Stimulated activated CD4-positive, alpha-beta T cell treated with anti-CD3 and anti-CD28 coated beads, TNF-alpha, amount 100 ng/mL, for 1 hour (primary cell): ENCODE measurements at places on chromosomes 5 and 9.

DNA sequence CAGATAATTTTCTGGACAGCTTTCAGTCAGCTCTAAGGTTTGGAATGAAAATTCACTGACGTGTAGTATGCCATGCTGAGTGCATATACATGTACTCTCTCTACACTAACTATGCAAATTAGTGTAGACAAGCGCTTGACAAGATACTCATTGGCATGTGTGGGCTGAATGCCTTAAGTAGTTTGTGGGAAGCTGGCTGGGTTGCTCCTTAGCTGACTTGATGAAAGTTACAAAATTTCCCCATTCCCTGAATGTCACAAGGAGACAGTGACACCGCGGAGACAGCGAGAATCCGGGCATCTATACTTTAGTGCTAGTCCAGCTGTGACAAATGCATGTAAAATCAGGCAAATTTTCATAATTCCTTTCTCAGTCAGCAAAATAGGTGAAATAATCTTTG, 51.6 kb upstream of the C5orf46 start:
- DNase-seq = no peak

DNA sequence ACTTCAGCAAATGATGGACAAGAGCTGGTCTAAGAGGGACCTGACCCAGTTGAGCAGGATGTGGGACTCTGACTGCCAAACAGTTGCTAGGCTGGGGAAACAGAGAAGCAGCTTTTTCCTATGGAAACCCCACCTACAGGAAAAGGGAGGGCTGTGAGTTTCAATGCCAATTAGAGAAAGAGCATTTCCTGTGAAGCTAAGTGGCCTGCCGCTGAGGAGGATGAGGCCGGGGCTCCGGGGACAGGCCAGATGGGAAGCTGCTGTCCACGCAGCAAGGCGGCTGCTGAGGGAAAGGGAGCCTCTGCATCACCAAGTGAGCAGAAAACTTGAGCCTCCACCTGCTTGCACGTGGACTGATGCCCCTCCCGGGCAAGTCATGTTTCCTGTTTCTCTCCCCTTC, at the start of gene PCDH12:
Gene PCDH12 (minus strand): TSS at position 90 of the 400 bp plus-strand sequence. CDS start 351 bp downstream, outside the sequence.
- DNase-seq = no peak

GRCh38 chr5:5784101-5784500, 361.6 kb downstream of the ICE1 start:
- DNase-seq = no peak

GRCh38 chr9:123090956-123091355, 57.5 kb downstream of the GPR21 start:
- DNase-seq = no peak

- no peak for DNase-seq
Measured at GRCh38 chr9:122226142-122226757, 2.5 kb downstream of the LHX6 start.

DNA sequence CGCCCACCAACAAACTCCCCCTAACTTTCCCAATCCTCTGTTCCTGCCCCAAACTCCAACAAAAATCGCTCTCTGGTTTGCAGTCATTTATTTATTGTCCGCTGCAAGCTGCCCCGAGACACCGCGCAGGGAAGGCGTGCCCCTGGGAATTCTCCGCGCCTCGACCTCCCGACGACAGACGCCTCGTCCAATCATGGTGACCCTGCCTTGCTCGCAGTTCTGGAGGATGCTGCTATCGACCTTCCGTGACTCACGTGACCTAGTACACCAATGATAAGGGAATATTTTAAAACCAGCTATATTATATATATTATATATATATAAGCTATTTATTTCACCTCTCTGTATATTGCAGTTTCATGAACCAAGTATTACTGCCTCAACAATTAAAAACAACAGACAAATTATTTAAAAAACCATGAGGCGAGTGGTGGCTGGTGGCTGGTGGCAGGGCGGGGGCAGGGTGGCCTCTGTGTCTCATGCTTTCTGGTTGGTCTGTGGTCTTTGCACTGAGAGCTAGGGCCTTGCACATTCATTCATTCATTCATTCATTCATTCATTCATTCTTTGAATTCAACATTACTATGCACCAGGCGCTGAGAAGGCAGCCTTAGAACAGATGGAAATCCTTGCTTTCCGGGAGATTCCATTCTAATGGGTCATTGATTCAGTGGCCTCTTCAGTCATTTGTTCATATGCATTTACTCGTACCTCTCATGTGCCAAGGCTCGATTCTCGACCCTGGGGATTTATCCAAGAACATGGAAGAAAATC, 37.9 kb downstream of the FGF18 start:
- DNase-seq = no peak

GRCh38 chr5:122311497-122311960, 508 bp upstream of the SNCAIP start:
- no peak for DNase-seq

- no peak for DNase-seq
Measured at GRCh38 chr9:133477992-133478850, 678 bp downstream of the SLC2A6 start.

GRCh38 chr5:64201996-64202395, 36.4 kb downstream of the RNF180 start:
- no peak for DNase-seq

- DNase-seq = no peak
Measured at GRCh38 chr9:37574241-37574721, 1.9 kb downstream of the FBXO10 start.

DNA sequence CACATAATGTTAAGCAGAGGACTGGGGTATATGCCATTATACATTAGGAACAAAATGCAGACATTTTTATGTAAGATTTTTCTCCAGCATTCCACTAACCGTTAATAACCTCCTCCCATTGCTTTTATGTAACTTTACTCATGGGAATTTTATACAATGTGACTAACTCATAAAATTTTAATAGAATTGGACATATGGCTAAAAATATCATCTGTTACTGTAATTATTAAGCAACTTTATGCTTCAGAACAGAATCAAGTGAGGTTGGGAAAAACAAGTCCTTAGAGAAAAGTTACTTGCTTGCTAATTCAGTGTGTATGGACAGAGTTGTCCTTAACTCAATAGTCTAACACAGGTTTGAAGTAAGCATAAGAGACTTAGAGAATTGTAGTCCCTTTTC, 54.8 kb upstream of the PCSK1 start:
- no peak for DNase-seq

GRCh38 chr5:39650008-39650762, 225.4 kb upstream of the DAB2 start:
- DNase-seq = no peak

DNA sequence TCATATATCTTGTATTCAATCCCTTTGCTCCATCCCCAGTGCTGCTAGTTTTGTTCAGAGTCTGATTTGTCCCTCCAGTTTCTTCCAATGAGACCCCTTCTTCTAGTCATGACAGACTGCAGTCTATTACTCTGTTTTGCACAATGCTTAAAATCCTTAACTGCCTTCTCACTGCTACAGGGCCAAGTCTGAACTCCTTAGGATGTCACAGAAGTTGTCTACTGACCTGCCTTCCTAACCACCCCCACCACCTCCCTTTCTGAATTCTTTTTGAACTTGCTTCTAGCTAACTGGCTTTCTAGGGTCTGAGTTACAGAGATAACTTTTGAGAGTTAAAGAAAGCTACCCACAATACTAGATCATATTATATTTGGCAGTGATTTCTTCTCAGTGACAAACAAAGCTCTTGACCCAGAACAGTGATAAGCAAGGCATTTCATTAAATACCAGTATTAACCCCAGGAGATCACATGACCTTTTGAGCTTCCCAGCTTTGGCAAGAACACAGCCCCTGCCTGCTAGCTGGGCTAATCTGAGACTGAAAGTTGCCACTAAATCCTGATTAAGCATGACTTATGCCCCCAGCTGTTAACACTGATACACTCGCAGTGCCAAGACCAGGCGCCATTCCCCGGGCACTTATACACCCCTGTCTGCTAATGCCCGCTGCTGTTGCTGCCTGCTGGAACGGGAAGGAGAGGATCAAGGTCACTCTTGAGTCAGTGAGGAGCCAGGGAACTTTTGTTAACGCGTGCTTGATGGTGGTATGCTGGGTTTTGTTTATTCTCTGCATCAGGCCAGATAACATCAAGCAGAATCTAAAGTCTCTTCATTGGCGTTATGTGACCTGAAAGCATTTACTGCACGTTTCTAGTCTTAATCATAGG, 36.4 kb upstream of the ADAMTSL1 start:
- DNase-seq = no peak

DNA sequence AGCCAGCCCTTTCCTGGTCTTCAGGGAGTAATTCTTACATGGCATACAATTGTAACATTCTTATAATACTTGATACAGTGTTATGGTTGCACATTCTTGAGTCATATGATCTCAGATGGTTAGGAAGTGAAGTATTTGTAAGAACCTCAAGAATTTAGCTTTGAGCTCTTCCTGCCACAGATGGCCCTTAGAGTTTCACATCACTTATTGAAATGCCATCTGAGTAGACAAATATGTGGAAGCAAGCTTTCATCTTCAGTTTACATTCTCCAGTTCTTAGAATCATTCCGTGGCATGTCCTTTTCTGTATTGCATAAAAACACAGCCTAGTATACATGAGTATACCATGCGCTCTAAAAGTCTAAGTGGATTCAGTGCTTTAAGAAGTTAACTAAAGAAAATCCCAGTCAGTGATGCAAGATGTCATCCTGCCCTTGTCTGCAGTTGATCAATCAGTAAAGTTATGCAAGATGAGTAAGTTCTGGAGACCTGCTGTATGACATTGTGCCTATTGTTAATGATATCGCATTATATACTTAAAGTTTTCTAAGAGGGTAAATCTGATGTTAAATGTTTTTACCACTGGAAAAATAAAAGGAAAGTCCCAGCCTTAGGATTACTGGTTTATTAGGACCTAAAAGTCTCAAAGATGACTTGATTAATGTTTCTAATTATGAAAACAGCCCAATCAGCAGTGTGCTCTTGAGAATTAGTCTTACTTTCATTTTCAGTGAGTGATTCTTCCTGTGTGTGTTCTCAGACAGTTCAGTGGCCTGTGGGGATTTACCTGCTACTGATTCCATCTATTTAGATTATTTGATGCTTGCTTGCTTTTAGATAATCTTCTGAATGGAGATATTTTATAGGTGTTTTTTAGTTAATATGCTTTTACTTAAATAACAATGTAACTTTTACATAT, 29.4 kb downstream of the RHOBTB3 start:
- no peak for DNase-seq

DNA sequence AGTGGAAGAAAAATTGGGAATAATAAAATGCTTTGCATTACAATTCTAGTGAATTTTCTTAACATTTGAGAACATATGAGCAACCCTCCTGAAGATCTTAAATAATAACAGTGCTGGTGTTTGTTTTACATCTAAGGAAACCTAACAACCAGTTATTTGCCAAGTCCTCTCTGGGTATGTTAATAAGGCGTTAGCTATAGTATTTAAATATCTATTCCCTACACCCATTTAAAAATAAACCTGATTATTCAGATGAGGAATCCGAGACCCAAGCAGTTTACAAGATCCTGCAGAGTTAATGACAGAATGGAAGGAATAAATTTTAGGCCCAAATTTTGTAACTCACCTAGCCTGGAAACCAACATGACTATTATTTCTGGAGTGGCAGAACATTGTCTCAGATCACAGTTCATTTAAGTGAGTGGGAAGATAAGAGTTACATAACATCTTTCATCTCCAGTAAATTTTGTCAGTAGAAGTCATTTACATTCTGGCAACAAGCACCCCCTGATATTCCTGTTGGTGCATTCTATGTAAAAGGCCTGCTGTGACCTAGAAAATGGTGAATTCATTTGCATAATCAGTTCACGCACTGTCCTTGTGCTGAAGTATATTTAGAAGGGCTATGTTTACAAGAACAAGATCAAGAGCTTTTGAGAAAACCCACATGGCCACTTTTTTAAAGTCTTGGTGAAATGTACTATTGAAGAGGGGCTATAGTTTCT, 148.2 kb downstream of the COX7C start:
- DNase-seq = no peak

DNA sequence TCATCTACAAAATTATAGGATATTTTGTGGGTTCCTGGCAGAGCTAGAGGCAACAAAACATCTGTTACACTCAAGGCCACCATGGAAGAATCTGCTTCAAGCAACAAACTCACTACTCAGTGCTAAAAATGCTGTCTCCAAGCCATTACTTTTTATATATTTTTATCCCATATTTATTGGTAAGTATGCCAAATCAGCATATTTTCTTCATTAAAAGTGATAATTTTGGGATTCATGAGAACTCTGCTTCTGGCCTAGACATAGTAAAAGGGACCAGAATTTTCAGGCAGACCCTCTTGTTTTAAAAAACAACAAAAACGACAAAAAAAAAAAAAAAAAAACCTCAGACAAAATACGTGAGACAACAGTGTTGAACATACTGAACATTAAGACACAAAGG, 236.0 kb downstream of the EDIL3 start:
- DNase-seq = no peak

- DNase-seq = no peak
Measured at GRCh38 chr5:157359356-157360055, 93.6 kb downstream of the CYFIP2 start.

DNA sequence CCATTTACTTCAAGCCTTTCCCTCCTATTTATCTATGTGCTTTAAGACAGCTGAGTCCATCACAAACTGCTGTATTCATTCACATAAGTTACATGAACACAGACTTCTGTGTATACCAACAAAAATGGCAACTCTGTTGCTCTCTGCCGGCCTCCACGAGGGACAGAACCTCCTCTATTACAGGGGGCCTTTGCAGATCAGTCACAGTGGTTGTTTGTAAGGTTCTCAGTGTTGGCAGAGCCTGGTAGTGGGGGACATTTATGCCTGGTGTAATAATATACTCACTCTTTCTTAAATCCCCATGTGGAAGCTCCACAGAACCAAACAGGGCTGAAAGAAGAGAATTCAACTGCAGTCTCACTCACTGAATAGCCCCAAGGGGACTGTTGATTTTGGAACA, 76.5 kb downstream of the SLC1A1 start:
- DNase-seq = no peak

- no peak for DNase-seq
Measured at GRCh38 chr5:171946000-171946781, 60.2 kb downstream of the FBXW11 start.

DNA sequence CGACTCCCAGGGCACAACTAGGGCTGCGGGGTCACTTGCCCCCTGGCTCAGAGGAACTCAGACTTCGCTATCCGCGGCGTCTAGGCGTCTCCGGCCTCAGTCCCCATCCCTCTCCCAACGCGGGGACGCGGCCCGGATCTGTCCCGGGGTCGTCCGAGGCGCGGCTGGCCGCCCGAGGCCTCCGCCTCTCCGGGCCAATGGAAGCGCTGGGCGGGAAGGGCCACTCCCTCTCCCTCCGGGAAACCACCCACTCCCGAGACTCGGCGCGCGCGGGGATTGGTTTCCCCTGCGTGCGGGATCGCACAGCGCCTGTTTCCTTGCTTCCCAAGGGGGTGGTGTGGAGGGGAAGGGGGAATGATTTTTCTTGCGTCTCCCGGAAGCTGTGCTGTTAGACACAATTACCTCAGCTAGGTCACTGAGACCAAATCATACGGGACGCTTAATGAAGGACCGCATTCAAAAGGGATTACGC, 38.3 kb downstream of the NR2F1 start:
- DNase-seq = no peak
